ENCODE measurements at places on chromosomes 16 and 17. TPM values are rescaled to one million over a fixed set of nuclear protein-coding genes. Genes with fewer than 3 reads are reported as not detected.

FBF1 gene
- 8.4 TPM for total RNA-seq

SYNGR3 gene
- total RNA-seq, result 2.9 TPM

NUP88 gene
- 116 TPM for total RNA-seq

BRICD5 gene
- total RNA-seq, result 2.4 TPM

SBK1 gene
- total RNA-seq, result 0.09 TPM

BICDL2 gene
- not detected for total RNA-seq

MYH3 gene
- total RNA-seq, result 0.45 TPM

PLXDC1 gene
- total RNA-seq, result not detected

C16orf96 gene
- not detected for total RNA-seq

ABCC11 gene
- total RNA-seq, result 0.09 TPM

CIITA gene
- total RNA-seq, result 0.09 TPM

OR1D2 gene
- not detected for total RNA-seq

SEPTIN1 gene
- total RNA-seq, result 0.09 TPM

SOX8 gene
- total RNA-seq, result 0.45 TPM

NACA2 gene
- total RNA-seq, result not detected

LRRC37A3 gene
- total RNA-seq, result 3.2 TPM

CHMP1A gene
- total RNA-seq, result 106 TPM

HEATR9 gene
- total RNA-seq, result not detected

SNX20 gene
- not detected for total RNA-seq

PYY gene
- not detected for total RNA-seq

TP53TG3F gene
- total RNA-seq, result not detected

SULT1A1 gene
- total RNA-seq, result 4.5 TPM

MEOX1 gene
- total RNA-seq, result not detected

RGS9 gene
- 0.81 TPM for total RNA-seq

GFAP gene
- total RNA-seq, result 0.54 TPM

PGS1 gene
- total RNA-seq, result 45.0 TPM

CLEC16A gene
- total RNA-seq, result 22.9 TPM

FLII gene
- 549 TPM for total RNA-seq

CDC6 gene
- 8.6 TPM for total RNA-seq

OMG gene
- total RNA-seq, result 0.09 TPM

SPAG7 gene
- 56.9 TPM for total RNA-seq

CFAP52 gene
- total RNA-seq, result not detected

HSD17B2 gene
- 1.7 TPM for total RNA-seq

NEUROD2 gene
- not detected for total RNA-seq

PRPSAP2 gene
- 59.2 TPM for total RNA-seq

COX6A2 gene
- total RNA-seq, result not detected

UTS2R gene
- total RNA-seq, result not detected

SHBG gene
- total RNA-seq, result 0.18 TPM

TBC1D3H gene
- not detected for total RNA-seq

ANKRD13B gene
- 7.7 TPM for total RNA-seq

ITPRIPL2 gene
- 34.9 TPM for total RNA-seq

DLX4 gene
- total RNA-seq, result not detected

HBM gene
- total RNA-seq, result not detected

PRSS21 gene
- total RNA-seq, result not detected
